ENCODE measurements at places on chromosomes 7 and 10.

- DNase-seq = no peak
These were observed at the start of gene VAX1 for GRCh38 chr10:117137911-117138642. Gene VAX1, minus strand, starts transcription at chr10:117138270. Its CDS starts 214 bp downstream, at chr10:117138056.

GRCh38 chr10:124554085-124554858, 92.6 kb downstream of the LHPP start:
- no peak for DNase-seq

GRCh38 chr7:92259610-92260247, 14.0 kb downstream of the ANKIB1 start:
- no peak for DNase-seq

DNA sequence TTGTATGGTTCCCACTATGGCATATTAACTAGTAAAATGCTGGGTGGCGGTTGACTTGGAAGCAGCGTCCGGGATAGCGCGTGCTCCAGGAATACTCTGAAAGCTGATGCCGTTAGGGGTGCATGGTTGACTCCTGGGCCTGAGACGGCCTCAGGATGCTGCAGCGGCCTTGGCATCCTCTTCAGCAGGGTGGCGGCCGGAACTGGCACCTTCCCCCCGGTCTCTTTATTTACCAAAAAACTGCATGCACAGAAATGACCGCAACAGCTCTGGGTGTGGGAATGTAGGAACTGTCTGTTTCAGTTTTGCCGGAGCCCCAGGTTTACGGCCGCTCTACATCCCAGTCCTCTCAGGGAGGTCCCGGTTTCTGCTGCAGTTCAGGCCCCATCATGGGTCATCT, 28.8 kb downstream of the PFKP start:
- no peak for DNase-seq

GRCh38 chr10:65294329-65294728, 1631.5 kb upstream of the LRRTM3 start:
- DNase-seq = no peak

- no peak for DNase-seq
These were observed 92.2 kb downstream of the GATA3 start for GRCh38 chr10:8146650-8147049.

DNA sequence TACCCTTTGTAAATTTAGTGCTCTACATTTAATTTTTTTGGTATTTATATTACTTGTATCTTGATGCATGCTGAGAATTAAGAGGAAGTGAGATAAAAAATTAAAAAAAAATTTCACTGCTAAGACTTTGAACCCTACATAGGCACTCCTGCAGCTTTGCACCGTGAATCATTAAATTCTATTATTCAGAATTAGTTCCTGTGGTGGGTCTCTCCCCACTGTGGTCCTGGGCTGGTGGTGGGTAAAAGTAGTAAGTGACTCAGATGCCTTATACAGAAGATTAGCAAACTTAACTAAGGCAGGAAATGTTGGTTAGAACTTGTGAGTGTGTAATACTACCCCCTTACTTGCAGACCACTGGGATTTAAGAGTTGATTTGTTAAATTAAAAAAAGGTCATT, 72.6 kb downstream of the AP3M1 start:
- DNase-seq = peak; percentile 35

- DNase-seq = no peak
These were observed 13.6 kb upstream of the MICU1 start for GRCh38 chr10:72639441-72639873.

DNA sequence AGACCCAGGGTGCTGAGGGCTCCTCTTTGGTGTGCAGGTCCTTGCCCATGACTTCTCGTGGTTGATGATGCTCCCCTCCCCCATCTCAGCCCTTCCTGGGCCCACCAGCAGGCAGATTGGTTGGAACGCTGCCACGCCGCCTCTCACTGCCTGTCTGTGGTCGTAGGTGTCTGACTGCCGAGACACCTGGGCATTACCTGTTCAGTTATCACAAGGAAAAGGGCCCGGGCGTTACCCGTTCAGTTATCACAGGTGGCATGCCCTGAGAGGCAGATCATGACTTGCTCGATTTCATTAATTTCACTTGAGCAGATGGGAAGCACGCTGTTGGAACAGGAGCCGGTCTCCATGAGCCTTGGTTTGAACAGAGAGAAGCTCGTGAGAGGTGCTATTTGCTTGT, 42.5 kb downstream of the TACR2 start:
- DNase-seq = no peak

DNA sequence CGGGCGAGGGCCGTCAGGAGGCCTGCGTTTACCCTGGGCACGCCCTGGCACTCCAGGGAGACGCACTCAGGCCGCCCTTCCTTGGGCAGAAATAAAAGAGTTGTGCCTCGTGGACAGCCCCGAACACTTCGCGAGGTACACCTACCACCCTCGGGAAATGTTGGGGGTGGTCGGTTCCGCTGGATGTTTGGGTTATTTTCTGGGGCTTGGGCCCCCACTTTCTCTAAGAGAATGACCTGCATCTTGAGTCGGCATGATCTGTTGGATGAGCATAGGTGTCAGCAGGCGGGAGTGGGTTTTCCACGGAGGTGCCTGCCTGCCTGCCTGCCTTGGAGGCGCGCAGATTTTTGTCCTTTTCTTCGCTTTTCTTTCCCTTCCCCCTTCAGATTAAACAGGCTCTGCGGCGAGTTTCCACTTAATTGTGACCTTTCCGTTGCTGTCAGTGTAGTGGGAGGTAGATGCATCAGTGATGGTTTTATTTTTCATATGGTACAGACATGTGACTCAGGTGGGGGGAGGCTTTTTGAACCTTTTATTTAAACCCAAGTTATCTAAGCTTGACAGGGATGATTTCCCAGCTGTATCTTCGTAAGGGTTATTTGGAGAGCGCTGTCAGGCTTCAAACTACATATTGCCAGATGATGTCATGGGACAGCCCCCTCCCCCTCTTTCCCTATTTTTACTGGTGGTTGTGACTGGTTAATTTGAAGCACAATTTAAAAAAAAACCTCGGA, 661 bp downstream of the HECTD2 start:
- DNase-seq = peak; percentile 14

DNA sequence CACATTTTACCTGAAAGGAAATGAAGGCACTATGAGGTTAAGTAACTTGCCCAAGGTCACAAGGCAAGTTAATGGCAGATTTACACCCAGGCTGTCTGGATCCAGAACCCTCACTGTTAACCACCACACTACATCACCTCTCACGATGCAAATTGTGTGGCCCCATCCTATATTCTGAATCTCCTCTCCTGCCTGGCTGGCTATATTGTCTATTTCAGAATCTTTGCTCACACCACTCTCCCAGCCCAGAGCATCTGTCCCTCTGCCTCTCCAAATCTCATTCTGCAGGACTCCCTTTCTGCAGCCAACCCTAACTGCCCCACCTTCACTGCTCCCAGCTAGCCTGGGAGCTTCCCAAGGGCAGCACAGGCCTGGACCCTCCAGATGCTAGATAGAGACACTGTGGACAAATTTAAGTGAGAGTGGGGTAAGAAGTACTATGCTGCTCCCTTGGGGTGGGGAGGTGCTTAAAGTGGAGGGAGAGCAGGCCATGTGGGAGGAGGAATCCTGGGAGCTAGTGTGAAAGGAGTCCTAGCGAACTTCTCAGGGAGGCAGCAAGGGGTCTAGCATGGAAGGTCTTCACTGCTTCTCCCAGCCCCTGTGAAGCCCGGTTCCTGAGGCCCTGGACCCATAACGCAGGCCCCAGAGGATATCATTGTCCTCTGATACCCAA, 786 bp downstream of the CUEDC2 start:
- no peak for DNase-seq

- no peak for DNase-seq
These were observed 219.5 kb downstream of the CCDC3 start for GRCh38 chr10:12781976-12782375.

DNA sequence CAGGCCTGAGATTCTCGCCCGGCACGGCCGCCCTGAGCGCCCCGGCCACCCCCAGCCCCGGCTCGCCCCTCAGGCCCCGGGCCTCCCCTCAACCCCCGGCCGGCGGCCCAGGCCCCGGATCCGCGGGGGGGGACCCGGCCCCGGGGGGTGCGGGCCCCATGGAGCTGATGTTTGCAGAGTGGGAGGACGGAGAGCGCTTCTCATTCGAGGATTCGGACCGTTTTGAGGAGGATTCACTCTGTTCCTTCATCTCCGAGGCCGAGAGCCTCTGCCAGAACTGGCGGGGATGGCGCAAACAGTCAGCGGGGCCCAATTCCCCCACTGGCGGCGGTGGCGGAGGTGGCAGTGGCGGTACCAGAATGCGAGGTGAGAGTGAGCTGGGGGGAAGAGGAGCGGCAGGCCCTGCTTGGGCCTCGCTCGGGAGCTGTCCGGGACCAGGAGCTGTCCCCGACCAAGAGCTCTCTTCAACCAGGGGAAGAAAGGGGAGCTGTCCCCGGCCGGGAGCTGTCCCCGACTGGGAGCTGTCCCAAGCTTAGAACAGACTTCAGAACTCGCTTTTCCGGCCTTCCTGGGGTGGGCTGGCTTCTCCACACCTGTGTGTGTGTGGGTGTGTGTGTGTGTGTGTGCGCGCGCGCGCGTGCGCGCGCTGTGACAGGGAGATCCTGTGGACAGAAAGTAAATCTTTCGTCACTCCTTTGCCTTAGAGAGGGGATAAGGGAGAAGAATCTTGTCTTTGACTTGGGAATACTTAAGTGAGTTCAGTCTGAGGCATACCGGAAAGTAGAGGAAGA, 510 bp downstream of the ZSWIM8 start:
- peak; percentile 63 for DNase-seq

DNA sequence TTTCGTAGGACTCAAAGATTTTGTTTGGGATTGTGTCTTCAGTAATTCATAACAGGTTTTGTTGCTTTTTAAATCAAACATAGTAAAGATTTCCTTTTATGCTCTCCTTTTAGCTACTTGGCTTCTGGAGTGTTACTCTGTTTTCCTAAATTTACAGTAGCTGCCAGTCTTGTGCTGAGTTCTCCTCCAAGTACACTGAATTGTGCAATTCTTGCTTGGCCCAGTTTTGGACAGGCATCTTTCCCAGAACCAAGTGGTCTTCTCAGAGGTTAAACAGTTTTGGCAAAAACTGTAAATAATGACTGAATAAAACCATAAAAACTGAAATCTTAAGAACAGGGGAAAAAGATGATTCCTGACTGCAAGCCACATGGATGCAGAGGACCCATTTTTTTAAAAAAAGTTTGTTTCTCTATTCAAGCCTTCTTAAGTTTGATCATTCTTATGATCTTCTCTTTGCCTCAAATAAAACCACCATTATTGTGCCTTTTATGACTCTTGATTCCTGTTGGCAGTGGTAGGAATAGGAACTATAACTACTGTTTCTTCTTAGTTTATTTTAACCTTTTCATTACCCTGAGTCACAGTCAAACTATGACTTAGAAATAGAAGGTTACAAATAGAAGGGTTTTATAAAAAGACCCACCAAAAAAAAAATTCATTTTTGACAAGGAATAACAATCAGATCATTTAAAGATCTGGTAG, 88.0 kb downstream of the MDFIC start:
- DNase-seq = no peak

- no peak for DNase-seq
These were observed 66.8 kb downstream of the CD36 start for GRCh38 chr7:80705130-80705781.
